ENCODE measurements at places on chromosomes 3 and 15. TPM values are rescaled to one million over a fixed set of nuclear protein-coding genes. Genes with fewer than 3 reads are reported as not detected.
A peak's percentile ranks its signal among the peaks of the same experiment; 100 is the strongest.

The BRPF1 gene
- 23.7 TPM for total RNA-seq

- DNase-seq, result peak; percentile 66
Measured at GRCh38 chr15:78077053-78077870, at the start of gene TBC1D2B. Gene TBC1D2B (minus strand): TSS chr15:78077711. CDS start chr15:78077652, 59 bp downstream.

DNA sequence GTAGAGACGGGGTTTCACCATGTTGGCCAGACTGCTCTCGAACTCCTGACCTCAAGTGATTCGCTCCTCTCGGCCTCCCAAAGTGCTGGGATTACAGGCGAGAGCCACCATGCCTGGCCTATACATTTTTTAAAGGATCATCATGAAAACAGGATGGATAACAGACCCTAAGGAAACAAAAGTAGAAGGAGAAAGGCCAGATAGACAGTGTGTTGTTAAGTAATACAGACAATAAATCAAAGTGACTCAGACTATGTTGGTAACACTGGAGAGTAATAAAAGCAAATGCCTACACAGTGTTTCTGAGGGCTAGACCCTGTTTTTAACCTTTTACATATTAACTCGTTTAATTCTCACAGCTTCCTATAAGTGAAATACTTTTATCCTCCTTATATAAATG is 133.8 kb upstream of the MCTP2 start:
- no peak for DNase-seq

DNA sequence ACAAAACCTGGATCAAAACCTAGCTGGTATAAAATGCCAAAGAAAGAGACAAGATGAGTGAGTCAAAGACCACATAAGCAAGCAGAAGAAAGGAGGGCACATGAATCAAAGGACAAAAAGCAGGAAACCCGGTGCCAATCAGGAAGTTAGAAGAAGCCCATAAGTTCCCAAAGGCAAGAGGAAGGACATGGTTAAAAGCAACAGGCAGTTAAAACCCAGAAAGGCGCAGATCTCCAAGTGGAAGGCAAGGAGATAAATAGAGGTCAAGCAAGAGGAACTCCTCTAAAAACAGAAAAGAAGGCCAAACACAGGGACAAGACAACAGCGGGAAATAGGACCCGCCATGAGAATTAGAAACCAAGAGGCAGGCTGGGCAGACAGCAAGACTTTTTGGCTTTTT is 4.4 kb downstream of the TMOD2 start:
- DNase-seq, result no peak

GRCh38 chr15:75152382-75153079 is 49.2 kb upstream of the C15orf39 start:
- DNase-seq, result no peak

DNA sequence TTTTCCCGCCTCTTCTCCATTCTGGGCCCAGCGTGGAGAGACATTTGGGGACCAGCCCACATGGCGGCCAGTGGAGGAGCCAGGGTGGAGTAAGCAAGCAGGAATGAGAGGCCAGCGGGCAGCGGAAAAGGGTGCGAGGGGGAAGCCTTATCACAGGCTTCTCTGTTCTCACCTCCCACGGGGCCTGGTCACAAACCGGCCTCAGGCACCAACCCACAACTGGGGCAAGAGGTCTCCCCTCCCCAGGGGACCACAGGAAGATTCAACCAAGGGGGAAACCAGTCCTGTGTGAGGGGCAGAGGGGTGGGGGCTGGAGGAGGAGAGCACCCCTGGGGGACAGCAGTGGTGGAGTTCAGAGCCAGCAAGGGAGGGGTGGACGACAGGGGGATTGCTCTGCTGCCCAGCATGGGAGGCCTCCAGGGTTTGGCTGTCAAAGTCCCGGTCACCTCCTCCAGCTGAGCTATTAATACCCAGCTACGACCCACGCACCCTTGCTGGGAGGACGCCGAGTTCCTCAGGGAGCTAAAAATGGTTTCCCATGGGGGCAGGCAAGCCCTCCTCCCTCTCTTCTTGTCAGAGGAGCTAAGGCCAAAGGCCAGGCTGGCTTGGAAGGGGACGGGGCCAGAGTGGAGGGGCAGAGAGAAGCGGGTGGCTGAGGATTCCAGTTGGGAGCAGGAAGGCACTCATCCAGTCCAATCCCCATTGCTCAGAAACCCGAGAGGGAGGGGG is 23.8 kb upstream of the RPL29 start:
- DNase-seq, result no peak

- DNase-seq, result no peak
Measured at GRCh38 chr3:119453822-119454221, 9.6 kb downstream of the TMEM39A start.

The DALRD3 gene
- total RNA-seq, result 62.8 TPM

DNA sequence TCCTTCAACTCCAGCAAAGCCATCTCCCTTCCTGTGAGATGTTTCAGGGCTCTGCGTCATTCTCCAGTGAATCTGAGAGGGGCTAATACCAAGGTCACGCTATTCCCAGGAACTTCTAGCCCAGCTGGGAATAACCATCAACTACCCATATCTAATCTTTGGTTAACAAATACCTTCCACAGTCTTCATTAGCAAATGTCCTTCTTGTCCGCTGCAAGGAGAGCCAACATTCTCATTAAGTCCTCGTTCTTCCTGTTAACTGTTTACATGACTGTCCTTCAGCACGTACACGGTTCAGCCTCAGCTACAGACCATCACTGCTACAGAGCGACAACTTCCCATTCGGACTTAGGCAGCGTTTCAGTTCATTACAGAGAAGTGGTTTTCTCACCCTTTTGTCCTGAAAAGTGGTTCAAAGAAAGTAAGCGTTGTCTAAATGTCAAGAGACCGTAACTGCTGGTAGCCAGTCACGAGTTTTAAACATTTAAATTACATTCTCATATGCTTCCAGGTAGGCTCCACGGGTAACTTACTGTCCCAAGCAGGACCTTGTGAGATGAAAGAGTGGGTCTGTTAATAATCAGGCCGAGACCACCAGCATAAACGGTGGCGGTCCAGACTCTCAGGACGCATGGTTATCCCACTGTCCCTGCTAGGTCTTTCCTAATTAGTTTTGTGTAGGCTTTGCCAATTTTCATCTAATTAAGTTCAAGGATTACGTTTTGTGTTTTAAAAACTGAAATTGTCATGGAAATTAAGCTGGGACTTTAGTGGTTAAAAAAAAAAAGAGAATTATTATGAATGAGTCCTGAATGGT is 63.8 kb downstream of the CHSY1 start:
- no peak for DNase-seq

The PRRT3 gene
- 8.6 TPM for total RNA-seq

- DNase-seq, result no peak
Measured at GRCh38 chr3:14253022-14253706, 74.5 kb downstream of the LSM3 start.

GRCh38 chr15:74781431-74782258 is at the start of gene CSK:
Gene CSK (plus strand): TSS chr15:74782080. CDS start chr15:74798298, 16,218 bp downstream.
- DNase-seq, result peak; percentile 59

DNA sequence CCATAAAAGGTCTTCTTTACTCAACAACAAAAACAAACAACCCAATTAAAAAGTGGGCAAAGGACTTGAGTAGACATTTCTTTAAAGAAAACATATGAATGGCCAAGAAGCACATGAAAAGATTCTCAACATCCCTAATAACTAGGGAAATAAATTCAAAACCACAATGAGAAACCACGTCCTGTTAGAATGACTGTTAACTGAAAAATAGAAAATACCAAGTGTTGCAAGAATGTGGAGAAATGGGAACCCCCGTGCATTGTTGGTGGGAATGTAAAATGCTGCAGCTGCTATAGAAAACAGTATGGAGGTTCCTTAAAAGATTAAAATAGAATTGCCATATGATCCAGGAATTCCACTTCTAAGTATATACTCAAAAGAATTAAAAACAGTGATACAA is 34.8 kb downstream of the NMNAT3 start:
- no peak for DNase-seq

The GOLIM4 gene
- 15.7 TPM for total RNA-seq

The PTH1R gene
- total RNA-seq, result 23.6 TPM

- DNase-seq, result no peak
Measured at GRCh38 chr15:73518180-73518862, 75.4 kb downstream of the REC114 start.

DNA sequence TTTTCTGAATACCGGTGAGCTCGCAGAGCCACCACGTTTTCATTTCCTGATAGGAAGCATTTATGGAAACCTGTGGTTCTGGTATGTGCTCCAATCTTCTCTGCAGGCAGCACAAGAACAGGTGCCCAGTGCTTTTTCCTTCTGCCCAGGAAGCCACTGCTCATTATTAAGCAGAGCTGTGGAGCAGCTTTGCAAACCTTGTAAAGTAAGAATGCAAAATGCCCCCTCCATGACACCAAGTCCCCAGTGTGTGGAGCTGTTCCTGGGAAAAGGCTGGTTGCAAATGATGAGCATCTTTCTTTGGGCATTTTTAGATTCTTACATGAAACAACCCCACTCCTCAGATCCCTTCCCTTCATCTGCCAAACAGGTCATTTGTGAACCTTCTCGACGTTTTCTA is 65.7 kb upstream of the MRPL3 start:
- no peak for DNase-seq

DNA sequence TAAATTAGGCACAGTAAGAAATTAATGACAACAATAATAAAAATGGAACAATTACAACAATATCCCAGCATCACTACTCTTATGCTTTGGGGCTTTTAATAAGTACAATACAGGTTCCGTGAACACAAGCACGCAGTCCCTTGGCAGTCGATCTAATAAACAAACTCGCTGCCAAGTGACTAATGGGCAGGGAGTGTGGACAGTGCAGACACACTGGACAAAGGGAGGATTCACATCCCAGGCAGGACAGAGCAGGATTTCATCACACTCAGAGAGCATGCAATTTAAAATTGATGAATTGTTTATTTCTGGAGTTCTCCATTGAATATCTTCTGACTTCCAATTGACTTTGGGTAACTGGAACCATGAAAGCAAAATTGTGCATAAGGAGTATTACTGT is 524.1 kb upstream of the CFAP20DC start:
- DNase-seq, result peak; percentile 80

The GHSR gene
- total RNA-seq, result not detected

- no peak for DNase-seq
Measured at GRCh38 chr3:102733791-102734563, 299.2 kb downstream of the ZPLD1 start.

The PIGZ gene
- not detected for total RNA-seq

The THBS1 gene
- total RNA-seq, result 15.9 TPM

The ANKRD63 gene
- 8.4 TPM for total RNA-seq

DNA sequence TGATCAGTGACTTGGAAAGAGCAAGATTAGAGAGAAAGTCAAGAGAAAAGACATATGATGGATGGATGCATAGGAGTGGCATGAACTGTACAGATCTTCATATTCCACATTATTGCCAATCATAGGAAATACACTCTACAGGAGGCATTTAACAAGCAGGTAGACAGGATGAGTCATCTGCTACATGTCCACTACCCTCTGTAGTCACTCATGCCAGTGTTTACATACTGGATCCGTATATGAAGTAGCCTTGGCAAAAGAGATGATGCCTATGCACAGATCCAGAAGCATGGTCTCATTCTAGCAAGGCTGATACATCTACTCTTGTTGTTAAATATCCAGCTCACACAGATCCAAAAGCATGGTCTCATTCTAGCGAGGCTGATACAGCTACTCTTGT is 632.1 kb downstream of the ROBO2 start:
- no peak for DNase-seq

DNA sequence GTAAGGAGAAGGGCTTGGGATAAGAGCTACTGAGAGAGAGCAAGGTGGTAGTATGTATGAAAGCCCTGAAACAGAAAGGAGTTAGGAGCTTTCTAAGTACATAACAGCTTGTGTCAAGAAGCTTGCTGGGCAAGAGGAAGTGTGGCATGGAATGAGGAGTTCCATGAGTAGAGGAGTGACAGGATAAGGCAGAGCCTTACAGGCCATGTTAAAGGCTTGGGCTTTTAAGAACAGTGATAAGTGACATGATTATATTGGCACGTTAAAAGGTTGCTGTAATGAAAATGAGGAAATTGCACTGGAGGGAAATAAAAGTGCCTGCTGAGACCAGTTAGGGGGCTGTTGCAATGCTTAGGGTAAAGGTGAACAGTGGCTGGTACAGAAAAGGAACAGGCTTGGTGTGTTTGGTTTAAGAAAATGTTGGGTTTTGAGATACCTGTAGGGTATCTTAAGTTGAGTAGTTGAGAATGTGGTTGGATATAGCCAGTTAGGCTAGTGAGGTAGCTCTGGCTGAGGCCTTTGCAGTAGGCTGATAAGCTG is 49.0 kb downstream of the MEF2A start:
- DNase-seq, result no peak

The SLCO2A1 gene
- total RNA-seq, result not detected

GRCh38 chr15:91142106-91142744 is 42.2 kb downstream of the SV2B start:
- DNase-seq, result peak; percentile 64

DNA sequence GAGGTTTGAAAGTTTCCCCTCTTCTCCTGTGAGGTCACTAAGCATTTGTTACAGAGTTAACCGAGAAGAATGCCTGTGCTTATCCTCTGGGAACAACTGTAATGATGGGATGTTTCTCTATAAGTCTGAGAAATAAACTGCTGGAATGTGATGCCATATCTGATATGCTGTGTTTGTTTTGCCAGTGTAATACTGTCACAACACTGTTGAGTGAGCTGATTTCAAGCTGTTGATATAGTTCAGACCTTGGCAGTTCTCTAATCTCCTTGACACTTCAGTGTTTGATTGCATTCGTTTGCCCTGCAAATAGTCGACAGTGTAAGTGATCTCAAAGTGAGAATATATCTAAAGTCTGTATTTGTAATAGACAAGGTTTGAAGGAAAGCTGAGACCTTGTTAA is 73.3 kb downstream of the PTPRG start:
- no peak for DNase-seq

The BSN gene
- 0.24 TPM for total RNA-seq

All from G401 (cell line).